ENCODE measurements at places on chromosomes 1 and 21. TPM values are rescaled to one million over a fixed set of nuclear protein-coding genes. Genes with fewer than 3 reads are reported as not detected.

Gene RAD54L
- total RNA-seq = 4.6 TPM

- no peak for DNase-seq
Measured at GRCh38 chr21:43810505-43811261, 21.3 kb downstream of the RRP1 start.

DNA sequence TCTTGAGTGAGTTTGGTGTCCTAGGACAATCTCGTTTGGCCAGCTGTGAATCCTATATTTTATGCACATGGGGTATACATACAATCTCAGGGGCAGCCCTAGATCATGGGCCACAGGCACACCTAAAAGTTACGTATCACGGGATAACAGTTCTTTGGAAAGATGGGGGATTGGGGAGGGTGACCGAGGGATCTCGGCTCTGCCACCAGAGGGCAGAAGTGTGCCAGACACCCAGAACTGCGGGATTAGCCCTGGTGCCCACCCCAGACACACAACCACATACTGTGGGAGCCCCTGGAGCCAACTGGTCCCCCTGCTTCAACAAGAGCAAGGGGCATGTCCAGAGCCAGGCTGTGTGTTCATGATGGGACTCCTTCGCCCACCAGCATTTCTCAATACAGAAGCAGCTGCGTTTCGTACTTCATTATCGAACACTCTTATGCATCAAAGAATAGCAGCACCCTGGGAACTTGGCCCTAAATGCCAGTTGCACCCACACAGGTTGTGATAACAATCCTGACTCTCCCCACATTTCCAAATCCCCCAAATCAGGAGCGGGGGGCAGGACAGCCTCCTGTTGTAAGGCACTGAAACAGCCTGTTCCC lies 37.4 kb downstream of the TMCO4 start:
- no peak for DNase-seq

- no peak for DNase-seq
Measured at GRCh38 chr1:78121710-78122109, 75.9 kb downstream of the GIPC2 start.

DNA sequence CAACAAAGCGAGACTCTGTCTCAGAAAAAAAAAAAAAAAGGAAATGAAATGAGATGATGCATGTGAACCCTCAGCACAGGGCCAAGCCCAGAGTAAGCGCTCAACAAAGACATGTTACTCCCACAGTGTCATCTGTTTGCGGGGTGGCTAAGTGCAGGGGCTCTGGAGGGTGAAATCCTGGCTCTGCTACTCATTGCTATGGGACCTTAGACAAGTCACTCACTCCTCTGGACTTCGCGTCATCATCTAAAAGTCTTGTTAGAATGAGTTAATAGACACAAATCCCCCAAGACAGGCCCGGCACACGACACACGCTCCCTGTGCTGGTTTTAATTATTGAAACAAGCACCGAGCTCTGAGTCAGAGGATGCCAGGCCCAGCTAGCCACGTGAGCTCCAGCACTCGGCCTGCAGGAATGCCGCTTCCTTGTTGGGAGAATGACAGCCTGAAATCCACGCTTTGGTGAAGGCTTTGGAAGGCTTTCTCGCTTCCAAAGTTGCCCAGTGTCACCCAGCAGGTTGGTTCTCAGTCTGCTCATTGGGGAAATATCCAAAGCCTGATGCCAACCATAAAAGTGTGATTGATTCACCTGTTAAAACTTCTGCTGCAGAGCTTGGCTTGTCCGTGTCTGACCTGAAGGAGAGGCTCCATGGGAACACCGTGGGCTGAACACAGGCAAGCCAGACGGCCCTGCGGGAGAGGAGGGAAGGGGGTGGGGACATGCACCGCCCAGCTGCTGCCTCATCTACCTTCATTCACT lies 36.7 kb upstream of the TARDBP start:
- DNase-seq = no peak

Gene CPLANE2
- total RNA-seq = 2.0 TPM

DNA sequence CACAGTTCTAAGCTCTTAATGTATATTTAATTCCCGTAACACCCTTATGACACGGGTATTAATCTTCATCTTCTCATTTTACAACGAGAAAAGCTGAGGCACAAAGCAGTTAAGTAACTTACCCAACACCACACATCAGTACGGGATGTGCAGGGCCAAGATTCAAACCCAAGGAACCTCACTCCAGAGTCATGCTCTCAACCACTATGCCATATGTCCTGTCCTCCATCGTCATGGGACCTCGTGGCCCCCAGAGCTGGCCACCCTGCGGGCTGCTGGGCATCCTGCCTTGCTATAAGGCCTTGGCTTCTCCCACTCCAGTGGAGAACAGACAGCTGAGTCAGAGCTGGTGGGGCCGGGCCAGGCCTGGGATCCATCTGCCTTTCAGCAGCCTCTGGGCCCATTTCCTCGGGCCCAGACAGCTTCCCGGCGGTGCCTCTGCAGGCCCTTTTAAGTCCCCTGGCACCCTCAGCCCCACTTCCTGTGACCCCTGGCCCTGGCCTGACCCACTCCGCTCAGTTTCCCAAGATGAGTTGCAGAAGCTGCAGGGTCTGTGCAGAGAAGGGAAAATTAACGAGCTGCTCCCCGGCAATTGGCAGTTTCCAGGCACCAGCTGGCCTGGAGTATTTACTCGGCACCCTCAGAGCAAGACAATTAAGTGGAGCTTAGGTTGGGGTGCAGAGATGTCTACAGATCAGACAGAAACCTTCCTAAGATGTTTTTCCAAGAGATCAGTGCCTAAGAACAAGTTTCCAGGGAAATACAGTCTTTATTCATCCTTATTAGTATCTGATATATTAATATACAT lies 98.2 kb downstream of the EPHB2 start:
- peak; percentile 53 for DNase-seq

DNA sequence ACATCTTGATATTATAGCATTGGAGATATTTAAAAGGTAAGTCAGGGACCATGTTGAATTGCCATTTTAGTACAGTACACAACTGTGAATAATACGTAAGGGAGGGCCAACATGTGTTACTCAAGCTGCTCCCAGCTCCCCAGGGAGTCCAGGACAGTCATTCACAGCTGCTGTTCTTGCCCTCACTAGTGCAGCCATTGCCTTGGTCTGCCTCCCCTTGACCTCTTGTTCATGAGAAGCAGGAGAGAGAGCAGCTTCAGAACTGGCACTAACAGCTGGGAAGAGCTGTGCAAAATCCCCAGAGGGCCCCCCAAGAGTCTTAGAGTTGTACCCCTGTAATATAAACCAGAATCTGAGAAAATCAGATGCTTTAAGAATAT lies 16.4 kb downstream of the TCEANC2 start:
- no peak for DNase-seq

Gene SYT14
- total RNA-seq = 1.2 TPM

- no peak for DNase-seq
Measured at GRCh38 chr21:44702111-44702972, 5.4 kb downstream of the KRTAP10-12 start.

Gene S100A7
- 130 TPM for total RNA-seq

GRCh38 chr1:59985911-59986515 lies 59.4 kb upstream of the CYP2J2 start:
- DNase-seq = no peak

Gene EVI5
- total RNA-seq = 67.5 TPM

DNA sequence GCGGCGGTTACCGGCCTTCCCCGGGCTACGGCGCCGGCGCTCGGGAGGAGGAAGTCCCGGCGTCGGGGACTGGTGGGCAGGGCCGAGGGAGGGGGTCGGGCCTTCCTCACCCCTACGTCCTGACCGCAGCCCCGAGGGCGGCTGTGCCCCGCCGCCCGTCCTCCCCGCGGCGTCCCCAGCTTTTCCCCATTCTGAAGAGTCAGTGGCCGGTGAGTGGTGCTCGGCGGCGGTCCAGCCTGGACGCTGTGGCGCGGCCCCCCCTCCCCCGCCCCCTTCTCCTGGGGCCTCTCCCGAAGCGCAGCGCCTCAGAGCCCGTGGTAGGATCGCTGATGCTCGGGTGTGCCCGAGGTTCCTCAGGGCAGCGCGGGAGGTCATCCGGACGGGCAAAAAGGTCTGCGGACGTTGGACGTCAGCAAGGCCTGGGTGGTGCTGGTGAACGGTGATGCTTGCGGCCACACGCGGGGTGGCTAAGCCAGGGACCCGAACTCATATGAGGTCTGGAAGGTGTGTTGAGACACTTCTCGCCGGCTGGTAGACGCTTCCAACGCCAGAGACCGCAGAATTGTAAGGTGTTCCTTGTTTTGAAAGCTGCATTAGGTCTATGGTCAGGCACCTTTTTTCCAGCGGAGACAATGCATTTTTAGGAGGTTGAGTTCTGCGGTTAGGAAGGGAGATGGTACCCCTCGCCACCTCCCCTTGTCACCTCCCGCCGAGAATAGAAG lies 725 bp downstream of the SLC25A33 start:
- no peak for DNase-seq

Gene SAMD11
- total RNA-seq = 4.9 TPM

- peak; percentile 40 for DNase-seq
Measured at GRCh38 chr1:2414297-2414958, 2.1 kb upstream of the PEX10 start.

DNA sequence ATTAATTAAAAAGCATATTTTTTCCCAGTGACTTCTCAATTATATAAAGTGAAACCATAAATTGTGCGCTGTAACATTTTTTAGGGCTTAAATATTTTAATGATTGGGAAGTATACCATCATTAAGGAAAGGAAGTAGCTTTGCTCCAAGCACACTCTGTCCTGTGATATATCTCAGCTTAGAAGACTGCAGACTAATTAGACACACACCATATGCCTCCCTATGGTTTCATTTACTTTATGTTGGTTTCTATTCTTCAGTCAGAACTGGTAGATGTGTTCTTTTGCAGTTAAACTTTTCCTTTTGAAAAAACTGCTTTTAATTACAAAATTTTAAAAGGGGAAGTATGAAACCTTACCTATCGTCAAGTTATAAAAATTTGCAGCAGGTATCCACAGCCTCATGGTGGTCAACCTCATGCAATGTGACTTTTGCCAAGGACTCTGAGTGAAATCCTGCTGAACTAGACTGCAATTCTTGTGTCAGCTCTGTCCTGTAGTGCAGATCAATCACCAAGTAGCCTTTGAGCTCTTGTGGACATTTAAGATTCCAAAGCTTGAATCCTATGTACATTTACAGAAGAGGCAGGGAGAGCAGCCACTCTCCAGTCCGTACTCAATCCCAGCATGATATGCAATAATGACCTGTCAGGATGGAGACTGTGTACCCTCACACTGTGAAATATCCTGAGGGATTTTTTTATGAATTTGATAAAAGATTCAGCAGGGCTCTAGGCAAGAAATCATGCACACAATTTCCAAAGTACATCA lies 149.1 kb downstream of the AMY1C start:
- no peak for DNase-seq
